ENCODE measurements at places on chromosomes 5 and 9. TPM values are rescaled to one million over a fixed set of nuclear protein-coding genes. Genes with fewer than 3 reads are reported as not detected.

Gene OTULINL
- 194 TPM for total RNA-seq

Gene SHOC1
- 3.1 TPM for total RNA-seq

Gene CCNI2
- 0.33 TPM for total RNA-seq

Gene C5orf24
- total RNA-seq: 27.2 TPM

Gene IL17B
- total RNA-seq: not detected

Gene TPM2
- 220 TPM for total RNA-seq

Gene SH3TC2
- total RNA-seq: under 0.01 TPM

Gene OMD
- total RNA-seq: 0.67 TPM

Gene ARL10
- total RNA-seq: 2.7 TPM

Gene ELOVL7
- 7.1 TPM for total RNA-seq

Gene SLC9A3
- total RNA-seq: 2.7 TPM

Gene ARID3C
- total RNA-seq: not detected

Gene RMRP
- total RNA-seq: 22,003 TPM

Gene MEF2C
- total RNA-seq: 37.7 TPM

Gene SPATA31A7
- total RNA-seq: not detected

Gene LPAR1
- 16.5 TPM for total RNA-seq

All from upper lobe of left lung (tissue), 6 donors.